Astrocyte (in vitro differentiated cells and primary cell): ENCODE measurements at places on chromosomes 12 and 14. TPM values are rescaled to one million over a fixed set of nuclear protein-coding genes. Genes with fewer than 3 reads are reported as not detected.
A peak's percentile ranks its signal among the peaks of the same experiment; 100 is the strongest.

Gene SLC7A8
- total RNA-seq = 4.0 and 6.5 TPM in 2 replicates

Gene ATL1
- 15.8 and 17.9 TPM in 2 replicates for total RNA-seq

Gene HSP90B1
- total RNA-seq = 1,238 and 1,270 TPM in 2 replicates

Gene EMP1
- total RNA-seq = 57.6 and 71.7 TPM in 2 replicates

Gene ADAMTS20
- total RNA-seq = 0.48 and 0.66 TPM in 2 replicates

Gene CABP1
- total RNA-seq = 0.19 and 0.30 TPM in 2 replicates

Gene MFAP5
- total RNA-seq = 86.4 and 105 TPM in 2 replicates

Gene MYH6
- not detected in 2 replicates for total RNA-seq

Gene ALG10B
- 1.6 and 1.8 TPM in 2 replicates for total RNA-seq

Gene ADAM20
- total RNA-seq = 0.95 and 1.3 TPM in 2 replicates

GRCh38 chr12:59147791-59148190 lies 227.5 kb upstream of the LRIG3 start:
- DNase-seq = no peak

GRCh38 chr14:21038441-21039422 lies 3.4 kb upstream of the RNASE7 start:
- DNase-seq = peak; percentile 49

DNA sequence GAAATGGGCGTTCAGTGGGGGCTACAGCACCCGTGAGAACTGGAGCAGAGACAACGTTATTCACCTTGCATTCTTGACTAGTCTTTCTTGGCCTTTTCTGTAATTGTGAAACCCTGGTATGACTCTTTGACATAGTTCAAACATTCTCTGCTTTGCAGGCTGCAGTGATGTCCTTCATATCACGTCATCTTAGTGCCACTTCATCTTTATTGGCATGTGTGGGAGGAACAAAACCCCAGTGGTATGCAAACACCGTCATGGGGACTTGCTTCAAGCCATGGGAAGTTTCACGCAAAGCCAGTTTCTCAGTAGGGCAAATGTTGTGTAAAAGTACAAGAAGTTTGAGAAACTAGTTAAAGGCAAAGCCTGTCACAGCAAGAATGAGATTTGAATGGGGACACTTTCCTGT lies 20.2 kb upstream of the DUSP16 start:
- DNase-seq = peak; percentile 33

- DNase-seq = peak; percentile 19
These were observed 1.5 kb downstream of the COL2A1 start for GRCh38 chr12:48002773-48003218.

GRCh38 chr14:77004711-77005460 lies 23.6 kb downstream of the IRF2BPL start:
- DNase-seq = no peak

GRCh38 chr14:30550335-30550734 lies 8.6 kb upstream of the G2E3 start:
- DNase-seq = peak; percentile 79

- DNase-seq = no peak
These were observed 202.8 kb downstream of the MED13L start for GRCh38 chr12:116074686-116075085.

DNA sequence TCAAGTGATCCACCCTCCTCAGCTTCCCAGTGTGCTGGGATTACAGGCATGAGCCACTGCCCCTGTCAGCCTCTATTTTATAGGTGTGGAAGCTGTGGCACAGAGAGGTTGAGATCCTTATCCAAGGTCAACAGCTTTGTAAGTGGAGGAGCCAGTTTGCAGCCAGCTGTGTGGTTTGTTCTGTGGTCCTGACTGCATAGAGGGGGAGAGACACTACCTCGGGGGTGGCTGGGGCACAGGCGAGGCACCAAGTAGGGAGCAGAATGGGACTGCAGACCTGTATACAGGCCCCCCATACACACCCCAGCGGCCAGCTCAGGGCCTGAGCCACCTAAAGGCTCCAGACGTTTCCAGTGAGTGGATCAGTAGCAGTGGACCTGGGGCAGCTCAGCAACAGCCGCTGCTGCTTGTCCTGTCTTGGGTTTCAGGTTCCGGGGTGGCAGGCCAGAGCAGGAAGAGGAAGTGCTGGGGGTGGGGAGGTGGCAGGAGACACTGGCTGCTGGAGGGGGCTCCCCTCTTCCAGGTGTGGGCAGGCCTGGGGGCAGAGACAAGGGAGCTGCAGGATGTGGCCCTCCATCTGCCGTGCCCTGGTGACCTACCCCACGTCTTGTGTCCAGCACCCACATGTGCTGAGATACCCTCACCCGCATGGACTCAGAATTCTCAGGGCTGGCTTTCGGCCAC lies 11.0 kb downstream of the ORAI1 start:
- DNase-seq = no peak

DNA sequence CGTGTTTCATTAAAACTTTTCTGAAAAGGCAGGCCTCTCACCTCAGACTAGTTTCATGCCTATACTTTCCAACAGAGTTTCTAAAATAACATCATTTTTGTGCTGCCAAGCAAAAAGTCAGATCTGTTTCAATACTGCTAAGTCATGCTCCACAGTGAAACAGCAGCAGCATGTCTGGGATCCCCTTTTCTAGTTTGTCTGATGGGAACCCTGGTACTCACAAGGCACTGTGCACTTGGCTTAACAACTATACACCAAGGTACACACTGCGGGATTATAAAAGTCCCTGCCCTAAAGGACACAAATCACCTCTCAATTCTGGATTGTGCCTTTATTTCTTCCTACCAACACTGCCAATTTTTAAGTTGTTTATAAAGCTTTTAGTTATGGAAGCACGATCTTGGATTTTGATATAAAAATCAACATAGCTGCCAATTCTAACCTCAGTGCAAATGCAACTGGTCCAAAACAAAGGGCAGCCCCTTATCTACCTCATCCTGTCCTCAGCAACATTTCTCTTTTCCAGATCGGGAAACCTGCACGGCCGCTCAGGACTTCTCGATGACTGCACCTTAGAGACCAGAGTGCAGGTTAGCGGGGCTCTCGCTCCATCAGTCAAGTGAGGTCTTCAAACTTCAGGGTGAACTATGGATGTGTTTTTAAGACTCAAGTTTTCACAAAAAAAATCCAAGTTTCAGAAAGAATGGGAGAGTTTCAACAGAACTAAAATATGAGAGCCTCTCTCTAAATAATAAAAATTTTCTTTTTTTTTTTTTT lies 1.7 kb upstream of the EIF5 start:
- no peak for DNase-seq

- DNase-seq = no peak
These were observed 50.5 kb upstream of the PNMA1 start for GRCh38 chr14:73764406-73765280.

DNA sequence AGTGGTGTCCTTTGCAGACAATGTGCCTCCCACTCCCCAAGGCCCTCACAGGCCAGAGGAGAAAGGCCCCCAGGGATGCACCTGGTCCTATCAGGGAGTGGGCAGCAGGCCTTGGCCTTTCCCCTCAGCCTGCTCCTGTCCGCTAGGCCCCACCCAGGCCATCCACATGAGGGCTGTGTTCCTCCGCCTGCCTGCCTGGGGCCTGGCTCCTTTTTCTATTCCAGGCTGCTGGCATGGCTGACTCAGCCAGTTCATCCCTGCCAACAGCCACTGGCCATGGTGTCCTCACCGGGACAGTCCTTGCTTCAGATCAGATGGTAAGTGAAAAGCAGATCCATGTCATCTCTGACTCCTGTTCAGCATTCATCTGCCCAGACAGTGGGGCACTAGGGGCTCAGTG lies 13.4 kb downstream of the ISM2 start:
- no peak for DNase-seq

- DNase-seq = peak; percentile 99
These were observed 122.7 kb downstream of the SLC38A6 start for GRCh38 chr14:61103541-61104339.

- no peak for DNase-seq
These were observed 378.8 kb upstream of the FAR2 start for GRCh38 chr12:28770322-28770721.

DNA sequence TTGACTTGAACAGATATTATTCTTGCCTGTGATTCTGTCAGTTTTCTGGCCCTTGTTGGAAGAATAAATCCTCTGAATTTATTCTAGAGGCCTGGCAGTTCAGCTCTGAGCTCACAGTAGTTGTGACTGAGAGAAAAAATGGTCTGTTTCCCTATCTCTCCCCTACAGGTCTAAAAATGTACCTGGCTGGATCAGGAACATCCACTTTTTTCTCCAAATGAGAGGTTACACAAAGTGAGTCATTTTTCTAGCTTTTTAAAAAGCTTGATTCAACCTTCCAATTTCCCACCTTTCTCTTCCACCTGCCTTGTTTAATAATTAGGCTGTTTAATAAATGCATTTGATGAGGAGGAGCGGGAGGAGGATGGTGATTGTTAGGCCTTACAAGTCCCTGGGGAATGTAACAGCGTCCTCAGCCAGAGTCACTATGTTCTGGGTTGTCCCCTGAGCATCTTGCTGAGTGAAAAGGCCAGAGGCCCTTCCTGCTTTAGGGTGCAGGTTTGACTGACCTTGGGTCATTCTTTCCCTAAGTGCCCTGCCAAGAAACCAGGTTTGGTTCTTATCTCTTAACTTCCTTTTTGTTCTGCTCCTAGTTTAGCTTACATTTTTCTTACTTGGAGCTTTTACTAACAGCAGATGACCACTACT lies 91.7 kb upstream of the FUT8 start:
- no peak for DNase-seq

DNA sequence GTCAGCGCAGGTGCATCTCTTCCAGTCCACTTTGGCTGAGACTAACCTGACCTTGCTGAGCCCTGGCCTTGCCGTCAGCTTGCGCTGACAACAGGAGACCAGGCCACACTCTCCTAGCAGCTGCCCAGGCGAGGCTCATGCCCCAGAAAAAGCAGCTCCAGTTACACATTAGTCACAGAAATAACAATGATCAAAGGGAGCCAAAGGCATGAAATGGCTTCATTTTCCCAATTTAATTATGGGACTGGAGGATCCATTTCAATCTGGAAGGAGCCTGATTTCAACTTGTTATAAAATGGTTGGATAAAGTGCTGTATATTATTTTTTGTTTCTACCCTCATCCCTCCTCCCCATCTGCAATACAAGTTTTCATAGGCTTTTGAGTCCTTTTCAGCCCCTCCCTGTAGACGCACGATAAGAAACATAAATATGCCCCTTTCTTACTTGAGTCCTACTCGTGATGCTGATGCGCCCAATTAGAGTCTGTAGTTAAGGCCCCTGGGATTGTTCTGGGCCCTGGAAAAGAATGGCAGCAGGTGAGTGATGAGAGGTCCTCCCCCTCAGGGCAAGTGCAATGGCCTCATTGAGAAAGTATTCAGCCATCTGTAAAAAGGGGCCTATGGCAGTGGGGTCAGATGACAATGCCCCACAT lies 376.0 kb downstream of the C12orf75 start:
- peak; percentile 83 for DNase-seq

DNA sequence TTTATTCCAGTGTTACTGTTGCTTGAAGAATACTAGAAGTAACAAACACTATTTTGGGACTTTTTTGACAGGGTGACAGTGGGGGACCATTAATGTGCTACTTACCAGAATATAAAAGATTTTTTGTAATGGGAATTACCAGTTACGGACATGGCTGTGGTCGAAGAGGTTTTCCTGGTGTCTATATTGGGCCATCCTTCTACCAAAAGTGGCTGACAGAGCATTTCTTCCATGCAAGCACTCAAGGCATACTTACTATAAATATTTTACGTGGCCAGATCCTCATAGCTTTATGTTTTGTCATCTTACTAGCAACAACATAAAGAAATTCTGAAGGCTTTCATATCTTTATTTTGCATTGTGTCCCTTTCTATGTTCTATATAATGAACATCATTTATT lies 44.5 kb downstream of the TMPRSS12 start:
- no peak for DNase-seq

DNA sequence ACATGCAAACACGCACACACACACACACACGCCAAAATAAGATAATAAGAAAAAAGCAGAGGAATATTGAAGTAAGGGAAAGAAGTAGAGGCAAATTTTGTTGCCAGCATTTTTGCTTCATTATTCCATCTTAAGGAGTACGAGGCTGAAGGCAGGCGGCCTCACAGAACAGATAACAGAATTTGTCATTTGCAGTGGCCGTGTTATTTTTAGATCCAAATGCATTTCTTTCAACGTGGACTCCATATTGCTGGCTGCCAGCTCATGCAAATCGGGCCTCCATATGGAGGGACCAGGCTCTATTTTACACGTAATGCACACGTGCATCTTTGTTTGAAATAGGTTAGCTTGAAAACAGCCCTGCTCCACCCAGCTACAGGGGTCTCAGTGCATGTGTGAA lies 172.9 kb downstream of the RBM19 start:
- DNase-seq = no peak

GRCh38 chr14:95679998-95680735 lies 6.1 kb upstream of the TCL1B start:
- no peak for DNase-seq

DNA sequence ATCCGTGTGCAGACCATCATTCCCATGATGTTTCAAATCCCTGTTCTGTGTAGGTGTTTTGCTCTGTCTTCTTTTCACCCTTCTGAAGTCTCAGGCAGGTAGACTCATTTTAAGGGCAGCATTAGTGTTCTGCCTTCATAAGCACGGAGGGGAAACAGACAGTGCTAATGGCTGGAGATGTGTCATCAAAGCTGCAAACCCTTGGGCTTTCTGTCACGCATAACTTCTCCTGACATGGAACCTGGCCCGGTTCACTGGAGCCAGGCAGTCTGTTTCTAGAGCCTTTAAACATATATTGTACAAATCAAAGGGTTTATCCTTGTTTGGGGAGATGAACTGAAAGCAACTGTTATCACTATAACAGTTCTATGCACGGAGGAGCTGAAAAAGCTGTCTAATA lies 141.4 kb downstream of the TMEM132D start:
- DNase-seq = no peak

DNA sequence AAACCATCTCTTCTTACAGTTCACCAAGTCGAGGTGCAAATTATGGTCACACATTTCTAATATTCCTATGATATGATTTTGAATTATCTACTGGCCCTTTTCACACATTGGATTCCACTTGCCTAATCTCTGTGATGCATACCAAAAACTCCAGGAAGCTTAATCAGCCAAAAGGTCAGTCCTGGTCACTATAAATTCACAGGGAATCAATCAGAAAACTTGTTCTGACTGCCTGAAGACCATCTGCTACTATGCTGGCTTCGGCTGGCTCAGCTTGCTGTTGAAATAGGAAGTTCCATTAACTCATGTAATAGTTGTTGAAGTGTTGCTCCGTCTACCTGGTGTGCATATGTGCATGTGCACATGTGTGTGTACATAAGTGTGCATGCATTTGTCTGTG lies 142.8 kb upstream of the FLRT2 start:
- DNase-seq = no peak

DNA sequence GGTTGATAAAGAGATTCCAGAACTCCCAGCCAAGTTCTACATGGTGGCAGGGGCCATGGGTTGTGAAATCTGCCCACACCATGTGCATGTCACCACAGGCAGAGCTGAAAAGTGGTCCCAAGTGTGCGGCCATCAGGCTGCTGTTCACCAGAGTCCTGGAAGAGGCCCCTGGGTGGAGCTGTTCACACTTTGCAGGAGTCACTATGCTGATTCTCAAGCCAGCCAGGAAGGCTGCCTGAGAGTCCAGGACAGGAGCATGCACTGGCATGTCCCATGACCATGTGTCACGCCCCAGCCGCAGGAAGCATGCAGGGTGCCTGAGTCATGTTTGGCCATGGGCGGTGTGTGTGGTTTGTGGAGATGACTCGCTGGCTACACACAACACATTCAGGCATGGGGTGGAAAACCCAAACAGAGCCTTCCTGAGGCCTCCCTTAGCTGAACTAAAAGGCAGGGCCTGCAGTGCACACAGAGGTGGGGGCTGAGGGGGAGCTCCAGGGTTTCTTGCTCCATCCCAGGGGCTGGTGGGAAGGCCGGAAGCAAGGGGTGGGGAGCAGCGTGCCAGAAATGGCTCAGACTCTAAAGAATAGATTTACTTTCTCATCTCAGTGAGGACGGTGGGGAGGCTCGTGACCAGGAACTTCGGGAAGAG lies 19.4 kb downstream of the ABCB9 start:
- DNase-seq = peak; percentile 99
